ENCODE measurements at places on chromosomes 7 and 10. TPM values are rescaled to one million over a fixed set of nuclear protein-coding genes. Genes with fewer than 3 reads are reported as not detected.

The GCK gene
- total RNA-seq: 0.30 TPM

The HECW1 gene
- total RNA-seq: not detected

The OR13A1 gene
- total RNA-seq: 0.23 TPM

The C10orf62 gene
- not detected for total RNA-seq

The PDZD7 gene
- 1.1 TPM for total RNA-seq

The CREB5 gene
- total RNA-seq: not detected

GRCh38 chr10:10699427-10699826, 318.2 kb upstream of the CELF2 start:
- H3K36me3 ChIP-seq: no peaks in the 10 kb centered on the region
- no peak overlapping the region for H3K4me3 ChIP-seq
- no peaks in the 10 kb centered on the region for H3K27me3 ChIP-seq
- no peak overlapping the region for H3K27ac ChIP-seq

GRCh38 chr10:112208292-112208691, 24.7 kb upstream of the GPAM start:
- no peak overlapping the region for H3K4me3 ChIP-seq
- DNase-seq: no peak
- no peaks in the 10 kb centered on the region for H3K4me1 ChIP-seq
- peaks cover 12% of the 10 kb centered on the region for H3K27me3 ChIP-seq
- H3K27ac ChIP-seq: no peak overlapping the region

DNA sequence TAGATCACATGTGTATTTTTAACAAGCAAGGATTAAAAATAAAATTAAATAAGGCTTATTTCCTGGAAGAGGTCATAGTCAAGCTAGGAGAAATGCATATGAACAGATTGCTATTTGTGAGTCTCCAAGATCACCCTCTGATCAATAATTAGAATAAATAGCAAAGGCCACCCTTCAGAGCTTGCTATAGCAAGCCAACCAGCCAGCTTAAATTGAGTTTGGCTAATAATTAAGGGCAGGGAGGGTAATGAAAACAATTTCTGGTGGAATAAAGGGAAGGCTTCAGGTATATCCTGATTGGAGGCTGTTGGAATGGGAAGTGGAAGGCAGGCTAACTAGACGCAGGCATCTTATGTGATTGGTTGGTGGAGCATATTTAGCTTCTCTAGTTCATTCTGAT, 403.5 kb downstream of the ARL4A start:
- H3K36me3 ChIP-seq: no peaks in the 10 kb centered on the region
- no peaks in the 10 kb centered on the region for H3K4me1 ChIP-seq
- peaks cover 4% of the 10 kb centered on the region for H3K27me3 ChIP-seq
- DNase-seq: no peak
- H3K4me3 ChIP-seq: no peak overlapping the region

DNA sequence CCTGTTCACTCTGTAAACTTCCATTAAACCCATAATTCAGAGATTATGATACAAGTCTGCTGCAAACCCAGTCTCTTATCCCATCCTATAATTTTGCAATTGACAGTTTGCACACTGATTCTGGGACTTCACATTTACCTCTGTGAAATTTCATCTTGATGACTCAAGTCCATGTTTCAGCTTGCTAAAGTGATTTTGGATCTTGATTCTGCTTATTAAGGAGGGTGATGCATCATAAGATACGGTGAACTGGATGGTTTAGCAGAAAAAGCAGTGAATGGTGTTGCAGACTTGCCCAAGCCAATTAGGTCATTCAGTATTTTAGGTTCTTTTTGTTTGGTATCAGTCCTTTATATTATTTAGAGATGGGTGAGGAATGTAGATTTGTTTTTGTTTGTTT, 125.5 kb upstream of the PODXL start:
- H3K4me1 ChIP-seq: no peaks in the 10 kb centered on the region
- no peak for DNase-seq
- peaks cover 9% of the 10 kb centered on the region for H3K27me3 ChIP-seq

GRCh38 chr7:122430710-122431109, 126.2 kb upstream of the FEZF1 start:
- H3K36me3 ChIP-seq: no peaks in the 10 kb centered on the region
- no peaks in the 10 kb centered on the region for H3K4me1 ChIP-seq
- no peaks in the 10 kb centered on the region for H3K27me3 ChIP-seq
- H3K4me3 ChIP-seq: no peak overlapping the region

GRCh38 chr10:113927440-113927839, 73.0 kb downstream of the NHLRC2 start:
- peaks cover 1% of the 10 kb centered on the region for H3K4me1 ChIP-seq
- no peak for DNase-seq
- no peak overlapping the region for H3K4me3 ChIP-seq
- H3K27me3 ChIP-seq: peaks cover 35% of the 10 kb centered on the region
- H3K27ac ChIP-seq: no peak overlapping the region
- peaks cover 5% of the 10 kb centered on the region for H3K36me3 ChIP-seq

GRCh38 chr7:30561389-30561788, 33.3 kb upstream of the GARS1 start:
- H3K27ac ChIP-seq: no peak overlapping the region
- H3K36me3 ChIP-seq: peaks cover 10% of the 10 kb centered on the region
- H3K27me3 ChIP-seq: no peaks in the 10 kb centered on the region
- no peak for DNase-seq
- no peak overlapping the region for H3K4me3 ChIP-seq

- H3K27me3 ChIP-seq: no peaks in the 10 kb centered on the region
- H3K4me1 ChIP-seq: peaks cover 1% of the 10 kb centered on the region
- DNase-seq: no peak
- H3K36me3 ChIP-seq: no peaks in the 10 kb centered on the region
These were observed 50.5 kb downstream of the STK32C start for GRCh38 chr10:132257271-132257670.

- H3K36me3 ChIP-seq: no peaks in the 10 kb centered on the region
- H3K4me3 ChIP-seq: no peak overlapping the region
- DNase-seq: no peak
- H3K27ac ChIP-seq: no peak overlapping the region
These were observed 77.4 kb downstream of the PCLO start for GRCh38 chr7:83085299-83085698.

- H3K4me3 ChIP-seq: no peak overlapping the region
- DNase-seq: no peak
- no peaks in the 10 kb centered on the region for H3K27me3 ChIP-seq
- no peak overlapping the region for H3K27ac ChIP-seq
- peaks cover 9% of the 10 kb centered on the region for H3K4me1 ChIP-seq
These were observed 60.9 kb downstream of the MAD1L1 start for GRCh38 chr7:2171855-2172254.

DNA sequence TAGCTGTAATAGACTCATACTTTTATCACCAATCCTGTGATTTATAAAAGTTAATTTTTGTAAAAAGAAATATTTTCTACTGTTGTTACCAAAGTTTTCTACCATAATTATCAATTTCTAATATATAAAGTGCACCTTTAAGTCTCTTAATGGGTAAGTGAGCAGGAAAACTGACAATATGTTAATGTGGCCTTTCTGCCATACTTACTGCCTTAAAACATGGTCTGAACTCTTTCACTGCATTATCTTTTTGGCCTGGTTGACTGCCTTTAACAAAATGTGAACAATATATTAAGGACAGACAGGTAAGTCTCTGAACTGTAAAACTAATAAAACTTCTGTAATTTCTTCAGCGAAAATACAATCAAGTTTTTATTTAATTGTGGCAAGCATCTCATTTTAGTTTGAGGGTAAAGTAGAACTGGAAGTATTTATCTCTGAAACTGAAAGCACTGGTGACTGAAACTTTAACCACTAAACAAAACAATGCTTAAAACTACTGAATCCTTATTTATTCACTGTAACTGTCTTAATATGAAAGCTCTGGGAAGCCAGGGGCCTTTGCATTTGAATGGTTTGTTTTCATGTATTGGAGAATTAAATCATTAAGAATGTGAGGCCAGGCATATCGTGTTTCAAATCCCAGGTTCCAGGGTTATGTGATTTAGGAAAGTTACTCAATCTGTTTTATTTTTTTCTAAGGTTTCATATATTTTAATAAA, 948.8 kb upstream of the POT1 start:
- no peak overlapping the region for H3K27ac ChIP-seq
- DNase-seq: no peak
- H3K4me3 ChIP-seq: no peak overlapping the region

GRCh38 chr7:4782333-4783291, 7.2 kb downstream of the AP5Z1 start:
- no peaks in the 10 kb centered on the region for H3K27me3 ChIP-seq
- peaks cover 6% of the 10 kb centered on the region for H3K36me3 ChIP-seq
- DNase-seq: no peak
- no peak overlapping the region for H3K27ac ChIP-seq
- no peak overlapping the region for H3K4me3 ChIP-seq

- H3K27me3 ChIP-seq: peaks cover 5% of the 10 kb centered on the region
- H3K4me1 ChIP-seq: no peaks in the 10 kb centered on the region
- DNase-seq: no peak
- H3K27ac ChIP-seq: no peak overlapping the region
- no peaks in the 10 kb centered on the region for H3K36me3 ChIP-seq
- H3K4me3 ChIP-seq: no peak overlapping the region
These were observed 185.6 kb downstream of the ANK3 start for GRCh38 chr10:60203993-60204618.

- H3K4me1 ChIP-seq: peaks cover 13% of the 10 kb centered on the region
- no peak overlapping the region for H3K27ac ChIP-seq
- no peaks in the 10 kb centered on the region for H3K27me3 ChIP-seq
- H3K36me3 ChIP-seq: peaks cover 41% of the 10 kb centered on the region
- no peak for DNase-seq
- no peak overlapping the region for H3K4me3 ChIP-seq
These were observed 6.2 kb upstream of the TMEM120A start for GRCh38 chr7:76000566-76000965.

GRCh38 chr10:13686331-13686752, 99.6 kb downstream of the PRPF18 start:
- no peak overlapping the region for H3K27ac ChIP-seq
- no peaks in the 10 kb centered on the region for H3K4me1 ChIP-seq
- no peak for DNase-seq
- no peaks in the 10 kb centered on the region for H3K36me3 ChIP-seq
- H3K4me3 ChIP-seq: no peak overlapping the region

DNA sequence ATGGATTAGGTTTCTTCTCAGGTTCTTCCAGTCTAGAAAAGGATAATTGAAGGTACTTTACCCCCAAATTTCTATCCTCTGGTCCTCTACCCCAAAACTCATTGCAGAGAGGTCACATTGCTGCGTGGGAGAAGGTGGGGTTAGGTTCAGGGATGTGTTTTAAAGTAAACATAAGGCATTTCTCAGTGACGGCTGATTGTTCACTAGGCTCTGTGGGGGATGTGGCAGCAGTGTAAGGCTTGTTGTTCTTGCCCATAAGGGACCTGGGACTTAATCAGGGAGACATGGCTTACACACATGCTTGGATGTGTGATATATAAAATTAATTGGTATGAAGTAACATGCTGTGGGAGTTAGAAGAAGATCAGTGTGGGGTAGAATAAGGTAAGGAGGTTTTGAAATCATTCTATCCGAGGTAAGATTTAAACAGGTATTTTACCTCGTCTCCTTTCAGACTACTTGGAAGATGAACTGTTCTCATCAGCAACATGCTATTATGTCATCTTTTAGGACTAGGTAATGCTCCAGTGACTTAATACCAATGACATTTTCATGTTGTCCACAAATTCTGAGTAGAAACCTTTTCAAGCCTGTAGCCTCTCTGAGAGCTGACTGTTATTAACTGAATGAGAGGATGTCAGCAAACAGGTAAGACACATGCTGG, 6.6 kb downstream of the CCDC126 start:
- no peaks in the 10 kb centered on the region for H3K27me3 ChIP-seq
- no peak overlapping the region for H3K27ac ChIP-seq
- DNase-seq: no peak
- peaks cover 15% of the 10 kb centered on the region for H3K36me3 ChIP-seq

DNA sequence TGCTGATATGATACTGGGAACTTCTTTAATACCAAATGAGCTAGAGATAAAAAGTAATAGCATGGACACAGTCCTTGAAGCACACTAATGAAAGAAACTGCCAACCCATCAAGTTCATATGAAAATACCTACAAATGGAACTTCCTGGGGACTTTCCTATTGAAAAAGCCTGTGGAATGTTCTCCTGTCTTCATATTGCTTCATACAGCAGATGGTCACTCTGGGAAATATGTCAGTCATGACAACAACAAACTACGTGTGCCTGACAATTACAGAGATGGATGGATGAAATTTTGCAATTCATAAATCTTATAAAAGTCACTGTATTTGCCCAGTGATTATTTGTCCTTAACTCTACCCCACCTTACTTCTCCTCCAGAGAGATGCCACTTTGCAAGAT, 106.6 kb upstream of the COL1A2 start:
- DNase-seq: no peak
- peaks cover 11% of the 10 kb centered on the region for H3K27me3 ChIP-seq
- H3K36me3 ChIP-seq: no peaks in the 10 kb centered on the region
- H3K4me3 ChIP-seq: no peak overlapping the region

- H3K4me3 ChIP-seq: no peak overlapping the region
- peaks cover 6% of the 10 kb centered on the region for H3K27me3 ChIP-seq
- no peak overlapping the region for H3K27ac ChIP-seq
These were observed 2.3 kb downstream of the DNTT start for GRCh38 chr10:96306516-96306915.

- DNase-seq: no peak
- H3K27ac ChIP-seq: no peak overlapping the region
- peaks cover 8% of the 10 kb centered on the region for H3K4me1 ChIP-seq
- no peak overlapping the region for H3K4me3 ChIP-seq
- peaks cover 17% of the 10 kb centered on the region for H3K27me3 ChIP-seq
- H3K36me3 ChIP-seq: no peaks in the 10 kb centered on the region
These were observed 9.5 kb downstream of the SLC18A2 start for GRCh38 chr10:117250411-117250810.

GRCh38 chr7:140661124-140661523, 11.6 kb upstream of the ADCK2 start:
- peaks cover 8% of the 10 kb centered on the region for H3K4me1 ChIP-seq
- no peak for DNase-seq
- peaks cover 34% of the 10 kb centered on the region for H3K27me3 ChIP-seq
- H3K27ac ChIP-seq: no peak overlapping the region
- no peaks in the 10 kb centered on the region for H3K36me3 ChIP-seq

DNA sequence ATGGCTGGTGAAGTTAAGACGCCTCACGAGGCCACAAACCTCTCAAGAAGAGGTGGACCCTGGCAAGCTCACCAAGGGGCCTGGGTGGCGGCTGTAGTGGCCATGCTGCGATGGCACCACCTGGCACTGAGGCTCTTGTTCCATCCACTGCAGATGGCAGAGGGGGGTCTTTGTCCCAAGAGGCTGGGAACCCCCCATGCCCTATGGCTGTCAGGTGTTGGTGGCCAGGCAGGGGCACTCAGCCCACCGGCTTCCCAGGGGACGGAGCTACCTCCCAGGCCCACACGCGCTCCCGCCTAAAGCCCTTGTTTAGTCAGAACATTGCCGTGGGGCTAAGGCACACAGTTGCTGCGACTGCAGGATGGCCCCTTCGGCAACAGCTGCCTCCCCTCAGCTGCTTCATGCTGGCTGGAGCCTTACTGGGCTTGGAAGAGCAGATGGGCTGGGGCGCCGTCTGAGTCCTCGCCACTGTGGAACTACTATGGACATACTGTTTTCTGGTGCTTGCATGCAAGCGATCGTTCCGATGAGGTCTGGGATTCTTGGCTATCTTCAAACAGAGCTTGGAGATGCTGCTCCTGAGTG, 46.8 kb downstream of the DPYSL4 start:
- no peaks in the 10 kb centered on the region for H3K27me3 ChIP-seq
- no peak overlapping the region for H3K4me3 ChIP-seq
- peaks cover 27% of the 10 kb centered on the region for H3K4me1 ChIP-seq
- DNase-seq: no peak
- H3K36me3 ChIP-seq: no peaks in the 10 kb centered on the region

GRCh38 chr7:33836797-33837355, 68.5 kb upstream of the BMPER start:
- DNase-seq: no peak
- H3K27ac ChIP-seq: no peak overlapping the region
- no peak overlapping the region for H3K4me3 ChIP-seq
- H3K27me3 ChIP-seq: no peaks in the 10 kb centered on the region
- no peaks in the 10 kb centered on the region for H3K36me3 ChIP-seq

Measured in activated naive CD8-positive, alpha-beta T cell treated with anti-CD3 and anti-CD28 coated beads, Interleukin-2, amount 10 ng/mL, durations not matched to agents 7 days and 5 days (primary cell).